ENCODE measurements at places on chromosomes 4 and X.

GRCh38 chrX:109840585-109840984 lies 107.5 kb upstream of the ACSL4 start:
- peak; percentile 48 for DNase-seq

DNA sequence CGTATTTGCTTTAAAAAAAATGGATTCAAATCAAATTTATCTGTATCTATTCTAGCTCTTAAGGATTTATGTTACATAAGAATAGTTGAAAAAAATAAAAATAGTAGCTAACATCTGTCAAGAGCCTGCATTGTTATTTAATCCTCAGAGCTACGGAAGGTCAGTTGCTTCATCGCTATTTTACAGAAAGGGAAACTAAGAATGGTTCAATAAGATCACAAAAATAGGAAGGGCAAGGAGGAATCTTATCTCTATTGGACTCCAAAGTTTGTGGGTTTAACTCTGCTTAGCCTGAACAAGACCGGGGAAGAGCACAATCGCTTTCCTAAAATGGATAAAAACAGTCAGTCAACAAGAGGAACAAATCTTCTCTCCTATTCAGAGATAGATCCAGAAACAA lies 270.2 kb upstream of the SMIM31 start:
- no peak for DNase-seq

- DNase-seq, result peak; percentile 32
These were observed 34.7 kb downstream of the DLG3 start for GRCh38 chrX:70479247-70479921.

- DNase-seq, result no peak
These were observed 39.6 kb upstream of the ZNF81 start for GRCh38 chrX:47797084-47797483.

GRCh38 chrX:153628129-153628528 lies 18.9 kb upstream of the DUSP9 start:
- DNase-seq, result no peak

DNA sequence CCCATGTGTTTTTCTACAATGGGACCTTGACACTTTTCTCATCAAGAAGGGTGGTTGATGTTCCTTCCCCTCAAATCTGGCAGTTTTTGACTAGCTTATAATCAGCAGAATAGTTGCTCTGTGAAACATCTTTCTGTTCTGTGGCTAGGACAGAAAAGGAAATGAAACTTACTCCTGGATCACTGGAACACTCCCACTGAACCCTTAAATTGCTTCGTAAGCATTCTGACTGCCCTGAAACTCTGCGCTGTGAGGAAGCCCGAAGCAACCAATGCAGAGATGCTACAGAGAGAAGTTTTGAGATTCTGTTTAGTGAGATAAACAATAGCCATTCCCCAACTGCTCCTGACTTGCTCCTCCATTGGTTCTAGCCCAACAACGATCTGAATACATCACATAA lies 602.2 kb downstream of the CENPC start:
- DNase-seq, result no peak

DNA sequence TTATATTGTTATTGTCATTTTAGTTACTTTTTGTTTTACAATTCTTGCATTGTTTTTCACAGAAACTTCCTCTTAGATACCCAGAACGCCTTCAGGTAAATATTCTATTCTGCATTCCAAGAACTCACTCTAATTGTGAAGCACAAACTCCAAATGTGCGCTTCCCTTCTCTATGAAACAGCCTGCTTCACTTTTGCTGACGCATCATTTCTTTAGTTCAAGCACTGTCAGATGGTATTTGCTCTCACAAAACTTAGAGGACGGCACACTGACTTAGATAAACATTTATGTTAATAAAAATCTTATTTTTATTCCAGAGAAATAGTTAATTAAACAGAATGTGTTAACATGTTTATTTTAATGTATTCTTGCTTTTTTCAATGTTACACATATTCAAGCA lies 3.3 kb downstream of the CSN1S1 start:
- DNase-seq, result no peak

DNA sequence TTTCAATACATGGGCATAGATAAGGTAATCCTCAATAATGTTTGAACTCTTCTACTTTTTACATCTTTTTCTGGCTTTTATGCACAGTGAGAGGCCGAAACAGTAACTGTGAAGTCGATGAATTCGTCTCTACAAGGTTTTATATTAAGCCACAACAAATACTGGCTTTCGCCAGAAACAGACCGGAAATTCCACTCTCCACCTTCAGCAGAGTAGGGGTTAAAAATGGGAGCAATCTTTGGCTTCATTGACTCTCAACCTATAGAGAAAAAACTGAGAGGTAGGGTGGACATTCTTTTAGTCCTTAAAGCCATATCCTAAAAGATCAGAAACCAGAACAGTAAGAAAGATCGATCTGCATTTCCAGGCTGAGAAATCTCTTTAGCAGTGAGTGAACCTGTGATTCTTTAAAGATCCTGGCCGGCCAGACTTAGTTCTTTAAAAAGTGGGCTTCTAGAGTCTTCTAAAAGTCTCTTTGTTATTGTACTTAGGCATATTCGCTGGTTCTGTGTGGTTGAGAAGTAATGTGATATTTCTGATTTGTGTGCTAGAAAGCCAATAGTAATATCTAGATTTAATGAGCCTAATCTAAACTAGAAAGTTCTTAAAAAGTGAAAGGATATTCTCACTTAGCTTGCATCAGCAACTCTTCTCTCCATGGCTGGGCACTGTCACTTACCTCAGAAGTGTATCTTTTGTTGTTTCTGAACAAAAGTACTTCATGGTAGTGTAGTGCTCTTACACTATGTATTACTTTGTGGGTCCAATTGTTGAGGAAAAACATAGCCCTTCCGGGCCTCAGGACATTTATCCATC lies 2.0 kb downstream of the HSPA4L start:
- no peak for DNase-seq

DNA sequence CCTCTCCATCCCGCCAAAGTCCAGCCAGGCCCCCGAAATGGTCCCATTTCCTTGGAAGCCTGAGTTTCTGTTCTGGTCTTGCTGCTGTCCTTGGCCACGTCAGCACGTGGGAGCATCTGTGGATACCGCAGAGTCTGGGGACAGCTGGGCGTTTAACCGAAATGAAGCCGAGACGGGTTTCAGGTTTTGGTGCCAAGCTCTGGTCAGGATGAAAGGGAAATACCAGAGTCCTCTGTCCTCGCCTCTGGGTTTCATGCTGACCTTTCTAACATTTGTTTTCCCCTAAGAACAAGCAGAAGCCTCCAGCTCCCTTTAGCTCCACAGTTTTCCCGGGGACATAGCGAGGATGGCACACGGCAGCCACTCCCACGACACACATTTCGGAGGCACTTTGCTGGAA lies 19.7 kb downstream of the SHOX start:
- no peak for DNase-seq

DNA sequence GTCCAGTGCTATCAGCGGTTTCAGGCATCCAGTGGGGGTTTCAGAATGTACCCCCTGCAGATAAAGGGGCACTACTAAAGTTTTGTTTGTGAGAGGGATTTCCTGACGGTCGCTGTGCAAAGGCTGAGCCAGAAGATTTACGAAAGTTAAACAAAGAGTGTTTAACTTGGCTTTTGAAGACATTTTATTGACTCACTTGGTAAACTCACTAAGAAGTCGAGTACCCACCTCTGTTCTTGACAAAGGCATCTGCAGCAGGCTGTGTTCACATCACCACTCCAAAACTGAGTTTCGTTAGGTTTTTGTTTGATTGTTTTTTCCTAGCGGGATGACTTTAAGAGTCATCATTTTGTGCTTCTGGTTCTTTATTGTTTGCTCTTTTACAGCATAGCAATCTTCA lies 143.9 kb upstream of the TBL1X start:
- no peak for DNase-seq

GRCh38 chr4:60019180-60019579 lies 1180.9 kb upstream of the ADGRL3 start:
- no peak for DNase-seq

- no peak for DNase-seq
These were observed 18.9 kb downstream of the TMEM175 start for GRCh38 chr4:951186-951585.
